D721Med (cell line): ENCODE measurements at places on chromosomes 4 and X.

DNA sequence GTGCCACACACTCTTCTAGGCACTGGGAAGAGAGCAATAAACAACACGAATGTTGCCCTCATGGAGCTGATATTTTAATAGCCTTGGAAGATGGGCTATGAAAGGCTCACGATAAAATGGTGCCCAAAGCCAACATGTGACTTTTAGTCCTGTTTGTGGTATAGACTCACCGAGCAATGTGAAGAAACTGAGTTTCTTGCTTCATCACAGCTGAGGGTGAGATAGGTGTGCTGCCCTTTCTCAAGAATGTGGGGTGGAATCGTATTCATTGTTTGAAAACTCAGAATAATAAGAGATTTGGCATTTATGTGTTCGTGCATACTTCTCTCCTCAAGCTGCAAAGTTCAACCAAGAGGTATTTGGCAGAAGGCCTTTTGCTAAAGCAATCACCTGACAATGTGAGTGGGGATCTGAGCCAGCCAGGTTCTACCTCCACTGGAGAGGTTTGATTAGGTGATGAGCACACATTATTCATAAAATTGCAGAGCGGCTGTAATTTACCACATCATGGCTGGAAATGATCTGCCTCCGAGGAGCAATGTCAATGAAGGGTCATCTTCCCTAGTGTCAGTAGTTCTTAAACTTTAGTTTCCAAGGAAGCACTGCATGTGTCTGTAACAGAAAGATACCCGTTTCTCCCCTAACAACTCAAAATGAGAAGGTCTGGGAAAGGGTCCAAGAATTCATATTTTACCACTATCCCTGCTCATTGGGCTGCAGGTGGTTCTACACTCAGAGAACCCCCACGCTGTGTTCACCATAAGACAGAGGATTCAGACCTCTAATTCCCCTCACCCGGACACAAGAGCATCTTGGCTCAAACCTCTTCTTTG lies 41.9 kb upstream of the CBR4 start:
- DNase-seq, result no peak

- no peak for DNase-seq
These were observed 21.9 kb upstream of the ANXA3 start for GRCh38 chr4:78529569-78530209.

- DNase-seq, result no peak
These were observed 412.2 kb downstream of the RPA4 start for GRCh38 chrX:97295954-97296353.

DNA sequence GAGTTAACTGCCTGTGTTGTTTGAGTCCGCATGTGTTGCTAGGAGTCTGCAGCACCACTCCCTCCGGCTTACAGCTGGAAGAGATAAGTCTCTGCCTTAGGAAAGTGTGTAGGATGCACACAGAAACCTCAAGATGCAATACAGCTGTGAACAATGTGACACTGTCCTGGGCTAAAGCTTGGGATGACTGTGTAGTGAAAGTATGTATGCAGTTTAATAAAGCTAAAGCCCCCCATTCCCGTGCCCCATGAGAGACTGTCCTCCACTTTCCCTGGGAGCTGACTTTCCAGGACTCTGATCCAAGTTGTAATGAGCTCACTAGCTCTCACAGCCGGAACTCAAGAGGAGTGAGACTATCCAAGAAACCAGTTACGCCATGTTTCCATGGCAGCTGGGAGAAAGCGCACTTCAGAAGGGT lies 156.6 kb upstream of the FTHL17 start:
- no peak for DNase-seq

DNA sequence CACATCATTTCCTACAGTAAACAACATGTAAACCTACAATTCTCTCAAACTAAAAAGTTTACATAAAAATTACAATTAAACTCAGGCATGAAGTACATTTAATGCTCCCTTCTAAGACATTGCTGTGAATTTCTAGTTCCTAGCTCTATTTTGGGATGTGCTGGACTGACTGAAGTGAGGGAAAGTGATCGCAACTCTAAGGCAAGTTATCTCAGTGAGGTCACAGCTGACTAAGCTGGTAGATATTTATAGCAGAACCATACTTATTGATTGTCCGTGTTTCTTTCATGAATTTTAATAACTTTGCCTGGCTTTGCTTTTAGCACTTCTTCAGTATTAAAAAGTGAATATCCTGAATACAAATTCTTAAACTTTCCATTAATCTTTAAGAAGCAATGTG lies 570.4 kb upstream of the GALNTL6 start:
- no peak for DNase-seq

- no peak for DNase-seq
These were observed 20.4 kb upstream of the UBA6 start for GRCh38 chr4:67721315-67721769.
